ENCODE measurements at places on chromosomes 13 and 19.

- DNase-seq, result no peak
These were observed 469 bp downstream of the COX6B2 start for GRCh38 chr19:55353803-55354697.

- DNase-seq, result no peak
These were observed 3.3 kb downstream of the SYCN start for GRCh38 chr19:39200803-39201115.

DNA sequence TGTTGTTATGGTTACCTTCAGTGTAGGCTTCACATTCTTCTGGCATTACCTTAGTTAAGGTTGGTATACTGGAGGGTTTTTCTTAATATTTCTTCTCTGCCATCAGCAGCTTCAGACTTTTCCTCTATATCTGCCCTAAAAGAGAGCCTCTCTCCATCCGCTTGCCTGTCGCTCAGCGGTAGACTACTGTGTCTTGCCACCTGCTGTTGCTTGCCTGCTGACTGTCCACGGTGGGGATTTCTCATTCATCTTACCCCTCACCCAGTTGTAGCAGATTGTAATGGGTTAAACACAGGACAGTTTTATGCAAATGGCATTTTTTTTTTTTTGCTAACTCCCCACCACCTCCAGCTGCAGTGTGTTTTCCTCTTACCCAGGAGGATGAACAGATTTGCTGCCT, 577.2 kb downstream of the SLITRK5 start:
- no peak for DNase-seq

- no peak for DNase-seq
These were observed 7.5 kb downstream of the THAP8 start for GRCh38 chr19:36046443-36047050.

DNA sequence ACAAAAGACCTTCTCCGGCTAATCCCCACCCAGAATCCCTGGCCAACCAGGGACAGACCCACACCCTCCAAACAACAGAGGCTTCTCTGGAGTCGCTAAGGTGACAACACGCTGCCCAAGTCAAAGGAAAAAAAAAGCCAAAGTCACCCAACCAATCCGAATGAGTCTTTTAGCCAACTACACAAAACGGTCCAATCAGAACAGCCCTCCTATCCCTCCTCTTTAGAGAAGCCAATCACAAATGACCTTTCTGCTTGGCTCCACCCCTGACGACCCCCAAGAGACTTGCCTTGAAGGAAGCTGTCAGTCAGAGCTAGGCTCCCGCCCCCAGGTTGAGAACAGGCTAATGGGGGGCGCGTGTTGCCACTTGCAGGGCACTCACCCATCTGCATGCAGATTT, 6.6 kb upstream of the FBXW9 start:
- DNase-seq, result peak; percentile 91
